ENCODE measurements at places on chromosomes 3 and 15. TPM values are rescaled to one million over a fixed set of nuclear protein-coding genes. Genes with fewer than 3 reads are reported as not detected.

Gene CLSTN2
- 1.00 TPM for total RNA-seq

Gene LRRIQ4
- total RNA-seq = 0.11 TPM

Gene GP9
- not detected for total RNA-seq

Gene SNURF
- total RNA-seq = 3.8 TPM

Gene ST8SIA2
- total RNA-seq = under 0.01 TPM

Gene RTP3
- total RNA-seq = not detected

Gene CADM2
- not detected for total RNA-seq

Gene KBTBD8
- 4.0 TPM for total RNA-seq

Gene CCRL2
- total RNA-seq = 0.62 TPM

Gene GOLGA8T
- not detected for total RNA-seq

Gene CLEC3B
- 0.25 TPM for total RNA-seq

Gene TMC3
- not detected for total RNA-seq

Gene STARD5
- 5.6 TPM for total RNA-seq

Gene ZNF80
- total RNA-seq = not detected

Gene HRH1
- 11.4 TPM for total RNA-seq

Gene CPN2
- total RNA-seq = not detected

Gene AGBL1
- total RNA-seq = not detected

Gene STRA6
- 4.5 TPM for total RNA-seq

Gene SMCO1
- not detected for total RNA-seq

Gene ADGRG7
- total RNA-seq = 1.1 TPM

Gene MAGEL2
- total RNA-seq = under 0.01 TPM

Gene SLC12A8
- 6.9 TPM for total RNA-seq

Gene BFSP2
- not detected for total RNA-seq

Gene CCR9
- not detected for total RNA-seq

Gene TRIP4
- total RNA-seq = 14.5 TPM

Gene WDR53
- total RNA-seq = 9.5 TPM

Gene ACSBG1
- total RNA-seq = 0.25 TPM

Gene SLC35G2
- 14.2 TPM for total RNA-seq

Gene RNF13
- total RNA-seq = 60.5 TPM

Gene CCDC191
- 1.2 TPM for total RNA-seq

Gene APOD
- 0.11 TPM for total RNA-seq

Gene FGF7
- 264 TPM for total RNA-seq

Gene CLDN18
- 0.12 TPM for total RNA-seq

Gene PLIN1
- total RNA-seq = 0.22 TPM

Gene DPPA2
- total RNA-seq = not detected

Gene THPO
- 0.66 TPM for total RNA-seq

Gene IGSF10
- 0.33 TPM for total RNA-seq

Gene DYNLT2B
- 7.9 TPM for total RNA-seq

Gene KCNMB2
- total RNA-seq = 0.87 TPM

Gene SERPINI2
- not detected for total RNA-seq

Gene GPR171
- not detected for total RNA-seq

Gene RAMAC
- total RNA-seq = 30.1 TPM

Gene PCOLCE2
- total RNA-seq = 25.4 TPM

Gene TP63
- total RNA-seq = under 0.01 TPM

Gene GAP43
- total RNA-seq = 0.50 TPM

Gene MORC1
- not detected for total RNA-seq

Gene CELSR3
- 1.00 TPM for total RNA-seq

Gene SPTSSB
- 20.3 TPM for total RNA-seq

Gene COL8A1
- 62.4 TPM for total RNA-seq

Gene VEPH1
- total RNA-seq = 56.1 TPM

Gene THUMPD3
- total RNA-seq = 60.6 TPM

Gene LRRC31
- not detected for total RNA-seq

Gene GABRR3
- total RNA-seq = not detected

Gene LMLN
- 10.0 TPM for total RNA-seq

Gene SPINK8
- not detected for total RNA-seq

Gene MUC13
- total RNA-seq = not detected

Gene SHF
- 2.5 TPM for total RNA-seq

Data from uterine smooth muscle cell (primary cell).